GM10248 (cell line): ENCODE measurements at places on chromosomes 13 and 19.

- no peak for DNase-seq
Observed at GRCh38 chr13:80742033-80742432, 401.1 kb upstream of the SPRY2 start.

DNA sequence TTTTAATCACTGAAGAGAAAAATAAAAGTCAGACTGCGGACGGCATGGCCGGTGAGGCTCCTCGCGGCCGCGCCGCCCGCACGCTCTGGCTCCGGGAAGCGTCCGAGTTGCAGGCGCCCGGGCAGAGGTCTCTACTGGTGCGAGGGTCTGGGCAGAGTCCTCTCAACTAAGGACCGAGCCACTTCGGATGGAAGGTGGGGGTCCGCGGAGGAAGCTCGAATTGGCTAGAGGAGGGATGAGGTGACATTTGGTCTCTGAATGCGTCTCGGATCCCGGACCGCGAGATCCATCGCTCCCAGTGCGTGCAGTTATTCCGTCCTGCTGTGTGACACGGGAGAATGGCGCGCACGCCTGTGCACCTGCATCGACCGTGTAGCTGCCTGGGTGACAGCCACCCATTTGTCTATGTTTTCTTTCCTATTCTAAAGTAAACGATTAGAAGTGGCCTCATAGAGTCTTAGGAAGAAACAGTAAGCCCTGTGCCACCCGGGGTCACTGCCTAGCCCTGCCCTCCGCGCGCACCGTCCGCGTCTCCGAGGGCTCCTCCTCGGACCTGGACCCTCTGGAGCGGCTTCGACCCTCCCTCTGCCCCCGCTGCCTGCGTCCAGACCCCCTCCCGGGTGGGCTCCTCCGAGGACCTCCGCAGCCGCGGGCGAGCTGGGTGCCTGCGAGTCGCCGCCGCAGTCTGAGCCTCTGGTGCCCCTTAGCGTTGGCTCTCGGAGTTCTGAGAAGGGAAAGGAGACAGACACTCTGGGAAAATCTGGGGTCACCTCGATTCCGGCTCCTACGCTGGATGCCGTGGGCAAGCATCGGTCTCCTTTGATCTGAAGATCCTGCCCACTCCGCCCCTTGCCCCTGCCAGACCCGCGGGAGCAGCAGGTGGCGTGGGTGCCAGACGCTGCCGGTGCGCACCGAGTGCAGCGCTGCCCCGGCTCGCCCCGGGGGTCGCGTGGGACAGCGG, 347.4 kb downstream of the LIG4 start:
- no peak for DNase-seq

- no peak for DNase-seq
Observed at GRCh38 chr13:41955605-41956004, 5.3 kb downstream of the VWA8 start.

GRCh38 chr13:23175920-23176319, 4.9 kb upstream of the SGCG start:
- no peak for DNase-seq

DNA sequence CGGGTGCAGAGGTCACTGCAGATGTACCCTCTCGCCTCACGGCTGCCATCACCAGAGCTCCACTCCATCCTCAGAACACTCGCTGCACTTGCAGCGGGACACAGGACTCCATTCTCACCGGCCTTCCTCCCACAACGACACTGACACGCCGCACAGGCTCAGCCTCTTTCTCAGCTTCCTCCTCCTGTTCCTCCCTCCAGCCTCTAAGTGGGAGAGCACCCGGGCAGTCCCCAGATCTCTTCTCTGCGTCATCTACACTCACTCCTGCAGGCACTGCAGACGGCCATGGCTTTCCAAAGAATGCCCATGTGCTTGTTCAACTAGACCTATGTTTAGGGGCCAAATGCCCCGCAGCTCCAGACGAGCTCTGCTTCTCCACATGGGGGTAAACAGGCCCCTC, 14.3 kb upstream of the FKRP start:
- no peak for DNase-seq

GRCh38 chr13:20953245-20953931, 50.8 kb upstream of the XPO4 start:
- DNase-seq: no peak

DNA sequence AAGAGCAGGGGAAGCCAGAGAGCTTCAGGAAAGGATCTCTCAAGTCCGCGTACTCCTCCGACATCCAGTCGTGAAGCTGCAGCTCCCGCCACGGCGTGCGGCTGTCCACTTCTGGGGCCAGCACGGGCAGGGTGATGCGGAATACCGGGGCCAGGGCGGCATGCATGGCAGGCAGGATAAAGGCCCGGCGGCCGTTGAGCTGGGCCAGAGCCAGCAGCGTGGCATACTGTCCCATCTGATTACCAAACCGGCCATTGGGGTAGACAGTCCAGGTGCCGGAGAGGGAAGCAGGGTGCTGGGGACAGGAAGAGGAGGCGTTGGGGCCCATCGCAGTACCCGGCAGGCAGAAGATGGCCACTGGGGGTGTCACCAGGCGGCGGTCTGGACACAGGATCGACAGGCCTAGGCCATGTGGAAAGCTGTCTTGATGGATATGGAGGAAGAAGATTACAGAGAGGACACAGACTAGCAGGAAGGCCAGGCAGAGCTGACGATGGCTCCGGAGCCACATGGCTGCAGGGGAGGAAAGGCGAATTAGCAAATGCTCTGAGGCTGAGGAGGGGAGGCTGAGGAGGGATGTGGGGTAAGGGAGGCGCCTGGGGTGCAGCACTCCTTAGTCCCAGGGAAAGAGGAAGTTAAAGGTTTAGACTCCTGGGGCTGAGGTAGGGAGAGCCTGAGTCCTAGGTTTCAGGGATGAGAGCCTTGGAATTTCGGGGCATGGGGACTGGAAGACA, 1.5 kb downstream of the FUT1 start:
- no peak for DNase-seq

- DNase-seq: no peak
Observed at GRCh38 chr19:15540435-15540834, 32.1 kb downstream of the CYP4F22 start.

GRCh38 chr13:71817335-71817734, 49.7 kb downstream of the DACH1 start:
- no peak for DNase-seq

DNA sequence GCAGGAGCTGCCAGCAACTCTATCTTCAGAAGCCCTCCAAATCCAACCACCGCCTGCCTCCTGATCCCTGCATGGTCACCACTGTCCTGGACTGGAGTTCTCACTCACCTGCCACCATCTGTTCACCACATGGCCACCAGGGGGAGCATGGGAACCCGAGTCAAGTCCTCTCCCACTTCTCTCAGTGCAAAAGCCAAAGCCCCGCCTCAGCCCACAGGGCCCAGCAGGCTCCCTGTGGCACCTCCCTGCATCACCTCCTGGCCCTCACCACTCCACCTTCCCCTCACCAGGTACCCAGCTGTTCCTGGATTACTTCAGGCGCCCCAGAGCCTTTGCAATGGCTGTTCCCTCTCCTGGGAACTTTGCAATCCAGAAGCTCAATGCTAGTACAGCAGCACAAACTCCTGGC, 5.3 kb downstream of the DHPS start:
- DNase-seq: peak; percentile 82

- no peak for DNase-seq
Observed at GRCh38 chr13:72208112-72208645, 341.2 kb upstream of the DACH1 start.

- no peak for DNase-seq
Observed at GRCh38 chr13:60454425-60454824, 57.4 kb downstream of the TDRD3 start.

- no peak for DNase-seq
Observed at GRCh38 chr19:33297401-33298145, 4.8 kb downstream of the CEBPA start.

GRCh38 chr19:16778796-16779411, 50.3 kb upstream of the SIN3B start:
- DNase-seq: peak; percentile 57

- no peak for DNase-seq
Observed at GRCh38 chr13:26759907-26760831, at the start of gene GPR12. TSS of gene GPR12 (minus strand) at chr13:26760786. CDS start at chr13:26759827, 959 bp downstream.

DNA sequence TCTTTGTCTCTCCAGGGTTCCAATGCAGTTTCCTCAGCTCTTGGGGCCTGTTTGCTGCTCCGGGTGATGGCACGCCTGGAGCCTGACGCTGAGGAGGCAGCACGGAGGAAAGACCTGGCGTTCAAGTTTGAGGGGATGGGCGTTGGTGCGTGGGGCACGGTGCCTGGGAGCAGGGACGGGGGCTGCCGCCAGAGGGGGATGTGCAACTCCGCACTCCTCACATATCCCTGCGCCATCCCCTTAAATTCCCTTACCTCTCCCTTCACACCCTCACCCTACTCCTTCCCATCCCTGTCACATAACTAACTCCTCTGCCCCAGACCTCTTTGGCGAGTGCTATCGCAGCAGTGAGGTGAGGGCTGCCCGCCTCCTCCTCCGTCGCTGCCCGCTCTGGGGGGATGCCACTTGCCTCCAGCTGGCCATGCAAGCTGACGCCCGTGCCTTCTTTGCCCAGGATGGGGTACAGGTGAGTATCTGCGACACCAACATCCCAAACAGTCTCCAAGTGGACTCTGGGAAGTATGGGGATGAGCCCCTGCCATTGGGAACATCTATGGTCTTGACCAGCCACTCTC, 31.1 kb downstream of the TRPM4 start:
- DNase-seq: no peak

DNA sequence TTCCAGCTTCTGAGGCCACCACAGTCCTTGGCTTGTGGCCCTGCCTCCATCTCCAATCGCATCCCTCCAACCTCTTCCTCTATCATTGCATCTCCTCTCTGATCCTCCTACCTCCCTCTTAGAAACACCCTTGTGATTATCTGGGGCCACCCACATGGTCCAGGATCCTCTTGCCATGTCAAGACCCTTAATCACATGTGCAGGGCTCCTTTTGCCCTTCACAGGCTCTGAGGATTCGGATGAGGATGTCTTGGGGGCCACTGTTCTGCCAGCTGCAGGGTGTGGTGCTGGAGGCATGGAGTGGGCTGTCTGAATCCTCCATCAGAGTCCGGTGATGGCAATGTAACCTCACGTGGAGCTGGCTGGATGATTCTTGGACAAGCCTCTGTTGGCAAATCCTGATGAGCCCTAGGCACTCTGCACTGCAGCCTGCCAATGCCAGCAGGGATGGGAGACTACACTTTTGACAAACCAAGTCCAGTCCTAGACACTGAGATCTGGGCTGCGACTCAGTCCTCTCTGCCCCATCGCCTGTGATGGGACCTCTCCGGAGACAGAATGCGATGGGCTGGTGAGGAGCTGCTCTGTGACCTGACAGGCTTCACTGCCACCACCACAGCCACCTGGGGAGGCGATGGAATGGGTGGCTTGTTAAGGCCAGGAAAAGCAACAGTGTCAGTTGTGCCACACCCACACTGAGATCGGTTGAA, 61.2 kb downstream of the CCDC70 start:
- no peak for DNase-seq

GRCh38 chr19:9791552-9792205, 23.1 kb upstream of the ZNF846 start:
- DNase-seq: peak; percentile 90

DNA sequence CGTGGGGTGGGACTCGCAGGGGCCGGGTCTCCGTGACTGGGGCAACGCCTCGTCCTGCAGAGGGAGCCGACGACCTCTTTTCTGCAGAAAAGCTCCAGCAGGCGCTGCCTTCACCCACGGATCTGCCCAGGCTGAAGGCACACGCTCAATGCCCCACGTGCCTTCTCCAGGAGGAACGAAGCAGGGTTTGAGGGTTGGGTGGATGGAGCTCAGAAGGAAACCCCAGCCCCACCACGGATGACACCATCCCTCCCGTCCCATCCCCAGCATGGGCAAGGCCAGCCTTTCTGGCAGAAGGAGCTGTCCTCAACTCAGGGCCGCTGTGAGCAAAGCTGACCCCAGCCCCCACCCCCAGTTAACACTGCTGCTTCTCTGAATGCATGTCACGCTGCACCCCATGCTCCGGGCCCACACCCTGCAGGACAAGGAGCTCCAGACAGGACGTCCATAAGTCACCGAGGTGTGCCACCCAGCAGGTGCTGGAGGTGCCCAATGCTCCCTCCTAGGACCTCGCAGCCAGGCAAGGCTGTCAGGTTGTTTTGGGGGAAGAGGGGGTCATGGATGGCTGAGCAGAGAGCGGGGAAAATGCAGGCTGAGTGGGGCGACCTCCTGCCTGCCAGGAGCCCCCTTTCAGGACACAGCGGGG, 7.4 kb downstream of the C19orf25 start:
- DNase-seq: no peak

GRCh38 chr19:32363175-32363574, 17.8 kb downstream of the ZNF507 start:
- DNase-seq: no peak

- DNase-seq: no peak
Observed at GRCh38 chr19:33296488-33296971, 5.8 kb downstream of the CEBPA start.

DNA sequence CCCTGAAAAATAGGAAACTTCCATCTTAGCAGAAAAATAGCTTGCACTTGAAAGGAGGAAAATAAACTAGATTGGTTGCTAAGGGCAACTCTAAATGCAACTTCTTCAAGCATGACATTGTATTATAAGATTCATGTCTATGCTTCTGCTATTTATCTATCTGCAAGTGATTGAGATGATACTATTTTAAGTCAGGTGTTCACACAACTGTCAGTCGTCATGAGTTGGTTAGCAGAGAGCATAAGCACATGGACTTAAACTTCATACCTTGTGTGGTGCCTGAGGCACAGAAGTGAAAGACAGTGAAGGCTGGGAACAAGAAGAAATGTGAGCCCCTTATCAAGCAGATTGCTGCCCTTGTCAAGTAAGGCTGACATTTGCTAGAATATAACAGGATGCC, 82.9 kb downstream of the SLITRK5 start:
- DNase-seq: no peak

DNA sequence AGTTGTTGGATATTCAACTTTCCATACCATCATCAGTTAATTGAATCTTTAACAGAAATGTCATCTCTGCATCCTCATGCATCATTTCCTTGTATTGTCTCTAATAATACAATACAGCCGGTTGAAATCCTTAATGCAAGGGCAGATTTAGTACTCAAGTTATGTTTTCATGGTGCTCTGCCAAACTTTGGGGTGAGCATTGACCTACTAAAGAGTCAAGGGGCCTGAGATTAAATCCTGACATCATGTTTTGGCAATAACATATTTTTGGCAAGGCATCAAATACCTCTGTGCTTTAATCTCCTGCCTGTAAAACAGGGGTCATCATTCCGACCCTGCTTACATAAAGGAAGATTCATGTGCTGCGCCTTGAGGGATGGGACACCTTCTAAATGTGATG, 42.7 kb upstream of the ABCC4 start:
- DNase-seq: no peak

DNA sequence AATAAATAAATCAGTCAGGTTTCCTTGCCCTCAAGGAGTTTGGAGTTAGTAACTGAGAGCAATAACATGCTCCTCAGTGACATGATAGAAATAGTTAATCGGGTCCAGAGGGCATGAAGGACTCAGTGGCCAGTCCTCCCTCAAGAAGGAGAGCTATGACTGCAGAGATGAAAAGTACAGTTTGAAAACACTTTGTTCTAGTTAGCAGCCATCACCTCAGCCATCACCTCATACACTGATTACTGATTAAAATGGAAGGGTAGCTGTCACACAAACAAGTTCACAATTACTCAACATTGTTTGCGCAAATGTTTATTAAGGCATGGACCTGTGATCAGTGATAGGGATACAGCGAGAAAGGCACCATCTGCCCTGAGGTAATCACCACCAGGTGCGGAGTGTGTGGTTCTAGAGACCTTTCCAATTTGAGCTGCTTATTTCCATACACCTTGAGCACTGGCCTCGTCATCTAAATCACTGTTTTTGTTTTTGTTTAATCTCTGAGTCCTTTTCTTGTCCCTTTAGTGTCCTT, 85.3 kb upstream of the RAP2A start:
- no peak for DNase-seq

- no peak for DNase-seq
Observed at GRCh38 chr19:3039641-3040077, 10.6 kb upstream of the TLE2 start.
